Neural progenitor cell (in vitro differentiated cells): ENCODE measurements at places on chromosomes 6 and 20. TPM values are rescaled to one million over a fixed set of nuclear protein-coding genes. Genes with fewer than 3 reads are reported as not detected.

TEAD3 gene
- 9.7 and 23.5 TPM in 2 replicates for total RNA-seq

DCDC2 gene
- total RNA-seq: not detected in 2 replicates

MYT1 gene
- 1.2 and 1.5 TPM in 2 replicates for total RNA-seq

MTRF1L gene
- total RNA-seq: 23.1 and 29.0 TPM in 2 replicates

CNR1 gene
- total RNA-seq: 0.26 and 0.34 TPM in 2 replicates

PCIF1 gene
- total RNA-seq: 9.5 and 24.5 TPM in 2 replicates

IRAK1BP1 gene
- total RNA-seq: 9.3 and 13.8 TPM in 2 replicates

FOXA2 gene
- not detected in 2 replicates for total RNA-seq

TTBK1 gene
- 1.7 and 3.2 TPM in 2 replicates for total RNA-seq

CD40 gene
- 11.0 and 14.0 TPM in 2 replicates for total RNA-seq

FILIP1 gene
- total RNA-seq: 17.8 and 22.6 TPM in 2 replicates

EDN1 gene
- 0.93 and 2.9 TPM in 2 replicates for total RNA-seq

DSP gene
- 38.3 and 38.7 TPM in 2 replicates for total RNA-seq

GRCh38 chr6:139597087-139597763, 222.8 kb upstream of the CITED2 start:
- no peaks in the 10 kb centered on the region for H3K27me3 ChIP-seq
- DNase-seq: peak; percentile 39
- peaks cover 55% of the 10 kb centered on the region for H3K4me1 ChIP-seq
- H3K4me3 ChIP-seq: no peak overlapping the region
- peak overlapping the region; percentile 89 for H3K27ac ChIP-seq

GRCh38 chr6:151324488-151324825, 66.9 kb downstream of the ZBTB2 start:
- H3K27ac ChIP-seq: no peak overlapping the region
- H3K4me1 ChIP-seq: peaks cover 7% of the 10 kb centered on the region
- DNase-seq: no peak
- no peak overlapping the region for H3K4me3 ChIP-seq

DNA sequence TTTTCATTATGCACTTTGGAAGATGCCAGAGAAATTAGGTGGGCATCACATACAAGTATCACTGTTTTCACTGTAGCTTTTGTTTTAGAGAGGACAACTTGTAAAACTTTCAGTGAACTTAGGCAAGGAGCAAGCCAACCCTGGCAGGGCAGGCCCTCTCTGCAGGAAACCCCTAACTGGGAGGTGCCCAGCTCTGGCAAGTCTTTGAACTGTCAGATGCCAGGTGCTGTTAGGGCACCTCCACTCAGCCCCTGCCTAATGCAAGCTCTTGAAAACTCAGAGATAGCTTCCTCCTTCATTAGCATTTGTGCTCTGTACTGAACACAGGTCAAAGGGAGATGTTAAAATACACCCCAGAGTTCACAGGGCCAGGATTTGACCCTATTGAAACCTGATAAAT, 774.2 kb upstream of the FLRT3 start:
- no peak overlapping the region for H3K4me3 ChIP-seq
- no peak overlapping the region for H3K27ac ChIP-seq
- peaks cover 8% of the 10 kb centered on the region for H3K4me1 ChIP-seq
- no peaks in the 10 kb centered on the region for H3K36me3 ChIP-seq
- peak; percentile 9 for DNase-seq
- H3K27me3 ChIP-seq: no peaks in the 10 kb centered on the region

DNA sequence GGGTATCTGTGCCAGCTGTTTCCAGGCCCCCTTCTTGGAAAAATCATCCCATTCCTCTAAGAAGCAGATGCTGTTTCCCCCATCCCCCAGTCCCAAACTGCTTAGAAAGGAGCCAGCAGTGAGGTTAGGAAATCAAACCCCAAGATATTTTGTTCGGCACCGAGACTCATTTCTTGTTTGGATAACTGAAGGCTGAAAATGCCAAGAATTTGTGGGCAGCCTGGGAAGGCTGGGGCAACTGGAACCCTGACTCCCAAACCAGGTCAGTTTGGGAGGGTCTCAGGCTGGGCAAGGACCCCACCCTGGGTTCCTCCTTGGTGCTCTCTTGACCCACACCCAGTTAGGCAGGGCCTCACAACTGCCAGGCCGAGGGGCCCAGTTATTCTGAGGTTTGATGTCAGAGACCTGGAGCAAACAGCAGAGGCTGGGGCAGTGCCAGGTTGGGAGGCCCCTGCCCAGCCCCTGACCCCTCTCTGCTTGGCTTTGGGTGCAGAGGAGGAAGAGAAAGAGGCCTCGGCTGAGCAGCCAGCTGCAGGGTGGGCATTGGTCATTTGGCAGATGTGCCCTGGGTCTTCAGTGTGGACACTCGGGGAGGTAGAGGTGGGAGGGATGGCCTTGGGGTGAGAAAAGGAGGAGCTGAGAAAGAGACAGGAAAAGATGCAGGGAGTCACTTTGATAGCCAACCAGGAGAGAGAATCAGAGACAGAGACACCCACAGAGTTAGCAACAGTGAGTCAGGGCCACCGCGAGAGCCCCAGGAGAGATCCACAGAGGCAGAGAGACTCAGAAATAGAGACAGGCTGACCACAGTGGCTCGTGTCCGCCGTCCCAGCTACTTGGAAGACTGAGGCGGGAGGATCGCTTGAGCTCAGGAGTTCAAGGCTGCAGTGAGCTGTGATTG, 5.0 kb downstream of the ANGPT4 start:
- H3K36me3 ChIP-seq: no peaks in the 10 kb centered on the region
- H3K4me3 ChIP-seq: no peak overlapping the region
- H3K4me1 ChIP-seq: peaks cover 7% of the 10 kb centered on the region
- no peak overlapping the region for H3K27ac ChIP-seq

DNA sequence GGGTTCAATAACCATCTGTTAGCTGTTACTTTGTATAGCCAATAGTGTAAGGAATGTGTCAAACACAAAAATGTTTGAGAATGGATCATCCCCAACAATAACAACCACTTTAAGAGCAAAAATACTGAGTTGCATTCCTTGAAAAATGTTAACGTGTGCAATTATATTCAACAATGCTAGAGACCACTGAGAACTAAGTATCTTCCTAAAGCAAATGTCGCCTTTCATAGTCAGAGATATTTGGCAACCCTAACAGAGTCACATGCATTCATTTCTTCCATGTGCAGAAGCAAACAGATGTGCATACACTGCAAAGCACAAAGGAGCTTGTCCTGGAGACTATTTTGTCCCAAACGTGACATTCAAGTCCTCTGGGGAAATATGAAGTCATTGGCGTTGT, 448.6 kb downstream of the GJA1 start:
- DNase-seq: no peak
- no peak overlapping the region for H3K27ac ChIP-seq
- H3K4me1 ChIP-seq: peaks cover 7% of the 10 kb centered on the region
- no peak overlapping the region for H3K4me3 ChIP-seq
- H3K36me3 ChIP-seq: no peaks in the 10 kb centered on the region

- peak; percentile 76 for DNase-seq
- H3K27ac ChIP-seq: no peak within 1 kb of the TSS
- peaks cover 3% of the 10 kb centered on the region for H3K4me1 ChIP-seq
- H3K36me3 ChIP-seq: no peaks in the 10 kb centered on the region
- peaks cover 71% of the 10 kb centered on the region for H3K27me3 ChIP-seq
Observed at GRCh38 chr20:58228484-58229197, at the start of gene ANKRD60. ANKRD60 (minus strand) TSS chr20:58228653; CDS start chr20:58228653, 0 bp downstream.

- no peaks in the 10 kb centered on the region for H3K36me3 ChIP-seq
- no peak for DNase-seq
Observed at GRCh38 chr6:14217728-14218518, 100.4 kb downstream of the CD83 start.

DNA sequence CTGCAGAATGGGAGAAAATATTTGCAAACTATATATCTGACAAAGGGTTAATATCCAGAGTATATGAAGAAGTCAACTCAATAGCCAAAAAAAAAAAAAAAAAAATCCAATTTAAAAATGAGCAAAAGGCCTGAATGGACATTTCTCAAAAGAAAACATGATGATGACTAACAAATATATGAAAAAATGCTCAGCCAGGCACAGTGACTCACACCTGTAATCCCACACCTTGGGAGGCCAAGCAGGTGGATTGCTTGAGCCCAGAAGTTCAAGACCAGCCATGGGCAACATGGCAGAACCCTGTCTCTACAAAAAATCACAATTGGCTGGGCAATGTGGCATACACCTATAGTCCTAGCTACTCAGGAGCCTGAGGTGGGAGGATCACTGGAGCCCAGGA, 2.1 kb upstream of the ECHDC1 start:
- H3K27ac ChIP-seq: no peak overlapping the region
- H3K4me3 ChIP-seq: no peak overlapping the region
- H3K4me1 ChIP-seq: peaks cover 28% of the 10 kb centered on the region
- no peaks in the 10 kb centered on the region for H3K27me3 ChIP-seq
- H3K36me3 ChIP-seq: no peaks in the 10 kb centered on the region

DNA sequence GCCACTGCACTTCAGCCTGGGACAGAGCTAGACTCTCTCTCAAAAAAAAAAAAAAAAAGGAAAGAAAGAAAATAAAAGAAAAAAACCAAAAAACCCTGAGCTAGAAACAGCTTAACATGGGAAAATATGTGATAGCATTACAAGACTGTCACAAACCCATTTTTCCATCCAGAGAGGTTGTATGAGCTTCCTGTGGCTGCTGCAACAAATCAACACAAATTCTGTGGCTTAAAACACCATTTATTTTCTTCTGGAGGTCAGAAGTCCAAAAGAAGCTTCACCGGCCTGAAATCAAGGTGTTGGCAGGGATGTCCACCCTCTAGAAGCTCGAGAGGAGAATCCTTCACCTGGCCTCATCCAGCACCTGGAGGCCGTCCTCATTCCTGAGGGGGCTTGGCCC, 21.7 kb upstream of the SSR1 start:
- H3K27ac ChIP-seq: no peak overlapping the region
- no peaks in the 10 kb centered on the region for H3K36me3 ChIP-seq
- H3K4me1 ChIP-seq: peaks cover 8% of the 10 kb centered on the region
- DNase-seq: no peak

GRCh38 chr20:20812136-20812535, 99.7 kb upstream of the RALGAPA2 start:
- H3K27ac ChIP-seq: no peak overlapping the region
- no peaks in the 10 kb centered on the region for H3K36me3 ChIP-seq
- no peaks in the 10 kb centered on the region for H3K27me3 ChIP-seq
- DNase-seq: no peak
- no peak overlapping the region for H3K4me3 ChIP-seq

GRCh38 chr20:47676219-47676721, 109.0 kb downstream of the SULF2 start:
- H3K4me1 ChIP-seq: no peaks in the 10 kb centered on the region
- H3K36me3 ChIP-seq: no peaks in the 10 kb centered on the region
- H3K27ac ChIP-seq: no peak overlapping the region
- H3K27me3 ChIP-seq: no peaks in the 10 kb centered on the region
- no peak overlapping the region for H3K4me3 ChIP-seq

GRCh38 chr6:116034327-116034726, 26.4 kb downstream of the FRK start:
- no peaks in the 10 kb centered on the region for H3K36me3 ChIP-seq
- H3K27me3 ChIP-seq: no peaks in the 10 kb centered on the region
- no peak overlapping the region for H3K27ac ChIP-seq
- DNase-seq: no peak

DNA sequence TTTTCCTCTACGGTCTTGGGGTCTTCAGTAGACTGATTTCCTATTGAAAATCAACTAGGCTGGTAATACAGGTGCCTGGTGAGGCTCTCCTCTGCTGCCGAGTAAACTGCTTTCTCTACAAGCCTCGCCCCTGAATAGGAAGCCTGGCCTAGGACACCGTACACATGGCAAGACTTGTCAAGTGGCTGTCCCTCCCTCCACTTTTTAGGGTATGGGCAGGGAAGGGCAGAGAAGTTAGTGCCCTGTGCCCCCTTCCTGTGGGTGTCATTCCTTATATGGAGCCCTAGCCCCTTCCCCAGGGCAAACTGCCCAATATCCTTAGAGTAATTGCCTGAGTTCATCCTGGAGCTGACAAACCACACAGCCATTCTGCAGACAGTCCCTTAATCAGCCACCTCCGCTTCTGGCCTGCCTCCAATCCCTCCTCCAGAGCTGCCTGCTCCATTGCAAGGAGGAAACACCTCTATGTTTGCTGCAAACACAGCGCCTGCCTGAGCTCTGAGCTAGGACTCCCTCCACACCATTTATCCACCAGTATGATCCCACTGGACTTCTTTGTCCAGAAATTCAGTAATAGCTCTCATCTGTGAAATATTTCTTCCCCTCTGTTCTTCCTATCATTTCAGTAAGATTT, 93.1 kb downstream of the CHD6 start:
- peak; percentile 29 for DNase-seq
- peak overlapping the region; percentile 49 for H3K27ac ChIP-seq
- peaks cover 13% of the 10 kb centered on the region for H3K4me1 ChIP-seq

GRCh38 chr20:48622421-48622820, 205.4 kb downstream of the PREX1 start:
- no peaks in the 10 kb centered on the region for H3K27me3 ChIP-seq
- H3K36me3 ChIP-seq: no peaks in the 10 kb centered on the region
- no peak for DNase-seq
- no peak overlapping the region for H3K4me3 ChIP-seq

- no peak for DNase-seq
- no peaks in the 10 kb centered on the region for H3K36me3 ChIP-seq
- no peak overlapping the region for H3K27ac ChIP-seq
- no peak overlapping the region for H3K4me3 ChIP-seq
- no peaks in the 10 kb centered on the region for H3K4me1 ChIP-seq
Observed at GRCh38 chr20:52172392-52173047, 19.1 kb downstream of the ZFP64 start.

DNA sequence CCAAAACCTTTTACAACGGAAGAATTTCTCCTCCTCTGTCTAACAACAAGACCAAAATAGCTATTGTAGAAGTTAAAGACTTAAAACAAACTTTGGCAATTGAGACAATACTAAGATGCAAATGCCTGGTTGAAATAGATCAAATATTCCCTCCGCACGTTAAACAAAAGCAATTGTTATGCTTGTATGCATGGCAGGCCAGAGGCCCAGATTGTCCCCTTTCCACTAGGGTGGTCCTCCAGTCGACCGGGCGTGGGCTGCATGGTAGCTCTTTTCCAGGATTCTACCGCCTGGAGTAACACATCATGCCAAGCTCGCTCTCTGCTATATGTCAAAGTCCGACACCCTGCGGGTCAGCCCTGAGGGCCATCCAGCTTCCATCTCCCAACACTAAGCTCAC, 234.7 kb downstream of the RNGTT start:
- H3K27me3 ChIP-seq: no peaks in the 10 kb centered on the region
- peaks cover 51% of the 10 kb centered on the region for H3K4me1 ChIP-seq
- no peaks in the 10 kb centered on the region for H3K36me3 ChIP-seq
- DNase-seq: peak; percentile 54
- no peak overlapping the region for H3K27ac ChIP-seq
- H3K4me3 ChIP-seq: peak overlapping the region; percentile 9

DNA sequence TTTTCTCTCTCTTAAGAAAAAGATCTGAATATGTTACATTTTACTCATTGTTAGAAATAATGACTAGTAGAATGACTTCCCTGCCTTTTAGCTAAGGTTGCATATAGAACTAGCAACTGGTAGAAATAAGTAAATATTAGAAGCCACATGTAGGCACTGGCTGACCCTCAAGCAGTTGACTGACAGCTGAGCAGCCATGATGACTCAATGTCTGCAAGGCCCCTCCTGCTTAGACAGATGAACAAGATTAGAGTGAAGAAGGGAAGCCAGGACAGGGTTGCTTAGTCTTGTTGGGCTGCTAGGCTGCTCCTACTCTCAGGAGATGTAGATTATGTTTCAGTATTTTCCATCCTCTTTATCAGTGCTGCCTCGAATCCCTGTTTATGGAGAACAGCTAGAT, 6.5 kb downstream of the MEP1A start:
- DNase-seq: no peak
- H3K27ac ChIP-seq: no peak overlapping the region
- no peaks in the 10 kb centered on the region for H3K36me3 ChIP-seq
- no peaks in the 10 kb centered on the region for H3K4me1 ChIP-seq
